ENCODE measurements at places on chromosomes 7 and 10. TPM values are rescaled to one million over a fixed set of nuclear protein-coding genes. Genes with fewer than 3 reads are reported as not detected.

Gene ABCB4
- total RNA-seq: 0.17 TPM

Gene PODXL
- total RNA-seq: 0.17 TPM

Gene SLC18A2
- total RNA-seq: not detected

Gene MMRN2
- 0.89 TPM for total RNA-seq

Gene NACAD
- total RNA-seq: 3.6 TPM

Gene IQCE
- total RNA-seq: 7.0 TPM

Gene LLCFC1
- not detected for total RNA-seq

Gene MACROH2A2
- total RNA-seq: 20.8 TPM

Gene CRPPA
- 0.74 TPM for total RNA-seq

Gene HTRA1
- total RNA-seq: 57.0 TPM

Gene MOGAT3
- not detected for total RNA-seq

Gene MYO1G
- not detected for total RNA-seq

Gene ECHDC3
- 29.8 TPM for total RNA-seq

Gene CDH23
- under 0.01 TPM for total RNA-seq

Gene GIMAP8
- not detected for total RNA-seq

Gene OR13A1
- not detected for total RNA-seq

Gene ODAD2
- 0.59 TPM for total RNA-seq

Data from bronchus fibroblast of lung (primary cell).